GM13976 (cell line): ENCODE measurements at places on chromosomes 16 and 17.

- no peak for DNase-seq
Measured at GRCh38 chr17:75765981-75766380, 989 bp upstream of the GALK1 start.

GRCh38 chr17:16122697-16123434, 92.5 kb downstream of the NCOR1 start:
- no peak for DNase-seq

DNA sequence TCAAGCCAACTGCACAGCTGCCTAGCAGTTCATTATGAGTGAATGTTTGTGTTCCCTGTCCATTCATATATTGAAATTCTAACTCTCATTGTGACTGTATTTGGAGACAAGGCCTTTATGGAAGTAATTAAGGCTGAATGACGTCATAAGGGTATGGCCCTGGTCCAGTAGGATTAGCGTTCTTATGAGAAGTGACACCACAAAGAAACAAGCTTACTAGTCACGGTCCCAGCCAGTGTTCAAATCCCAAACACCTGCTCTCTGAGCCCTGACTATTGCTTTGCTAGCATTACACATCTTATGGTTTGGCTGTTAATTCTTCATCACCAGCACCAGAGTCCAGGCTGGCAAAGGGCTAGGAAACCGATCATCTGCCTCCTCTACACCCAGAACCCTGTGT, 2.2 kb downstream of the ZNF668 start:
- no peak for DNase-seq

GRCh38 chr17:17729620-17730249, 48.5 kb downstream of the RAI1 start:
- DNase-seq, result peak; percentile 79

DNA sequence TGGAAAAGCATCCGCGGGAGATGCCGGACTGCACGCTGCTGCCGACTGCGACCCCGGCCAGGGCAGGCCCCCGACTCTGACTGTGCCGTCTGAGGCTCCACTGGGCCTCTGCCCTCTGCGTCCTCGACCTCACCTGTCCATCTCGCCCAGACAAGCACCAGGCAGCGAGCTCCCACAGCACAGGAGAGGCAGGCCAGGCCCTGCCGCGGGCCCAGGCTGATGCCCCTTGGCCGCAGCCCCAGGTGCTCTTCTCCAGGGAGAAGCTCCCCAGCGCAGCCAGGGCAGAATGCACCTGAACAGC, 98.1 kb upstream of the DNAH17 start:
- DNase-seq, result no peak

GRCh38 chr17:48753794-48754499, 25.4 kb upstream of the HOXB13 start:
- DNase-seq, result no peak

DNA sequence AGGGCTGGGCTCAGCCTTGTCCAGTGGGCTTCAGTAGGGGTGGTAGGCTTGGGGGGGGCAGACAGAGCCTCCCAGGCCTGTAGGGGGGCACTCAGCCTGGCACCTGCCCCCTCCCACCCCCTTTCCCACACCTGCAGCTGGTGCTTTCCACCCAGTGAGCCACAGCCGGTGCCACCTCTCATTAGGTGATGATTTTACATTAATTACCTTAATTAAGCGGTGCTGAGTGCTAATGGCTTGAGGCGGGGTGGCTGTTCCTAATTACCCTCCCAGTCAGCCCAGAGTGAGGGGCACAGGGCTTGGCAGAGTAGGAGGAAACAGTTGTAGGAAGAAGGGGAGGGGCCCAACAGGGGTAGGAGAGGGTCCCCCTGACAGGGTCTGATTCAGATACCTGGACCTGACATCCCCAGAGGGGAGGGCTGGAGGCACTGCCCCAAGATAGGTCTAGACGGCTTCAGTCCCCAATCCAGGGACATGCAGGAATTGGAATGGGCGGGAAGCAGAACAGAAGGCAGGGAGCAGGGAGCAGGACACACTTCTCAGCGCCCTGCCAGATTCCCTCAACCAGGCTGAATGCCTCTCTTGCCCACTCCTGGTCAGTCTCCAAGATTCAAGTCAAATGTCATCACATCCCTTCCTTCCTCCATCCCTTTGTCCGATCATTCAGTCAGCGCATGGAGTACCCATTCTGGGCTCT, 26.5 kb upstream of the PHF12 start:
- no peak for DNase-seq

DNA sequence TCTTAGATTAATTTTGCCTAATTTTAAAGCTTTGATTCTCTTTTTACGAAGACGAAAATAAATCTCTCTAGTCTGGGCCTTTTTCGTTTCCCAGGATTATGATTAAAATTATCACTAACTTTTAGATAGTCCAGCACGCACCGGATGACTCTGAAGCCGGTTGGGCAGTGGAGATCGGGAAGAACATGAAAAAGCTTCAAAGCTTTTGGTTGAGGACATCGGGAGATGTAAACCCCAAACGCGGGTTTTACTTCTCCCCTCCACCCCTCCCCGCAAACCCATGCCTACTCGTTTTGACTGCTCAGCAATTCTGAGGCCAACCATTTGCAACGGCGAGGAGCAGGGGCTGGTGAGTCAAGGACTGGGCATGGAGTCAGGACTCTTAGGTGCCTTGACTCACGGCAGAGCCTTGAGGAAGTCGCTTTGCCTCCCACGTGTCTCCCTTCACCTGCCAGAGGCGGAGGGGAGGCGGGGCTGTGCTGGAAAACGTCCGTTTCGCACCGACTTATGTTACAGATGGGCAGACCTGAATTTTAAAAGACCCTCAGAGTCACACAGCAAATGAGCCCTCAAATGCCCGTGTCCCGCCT, 989 bp upstream of the DUSP14 start:
- DNase-seq, result peak; percentile 59

GRCh38 chr17:17416400-17417360, 60.1 kb upstream of the MED9 start:
- DNase-seq, result no peak

DNA sequence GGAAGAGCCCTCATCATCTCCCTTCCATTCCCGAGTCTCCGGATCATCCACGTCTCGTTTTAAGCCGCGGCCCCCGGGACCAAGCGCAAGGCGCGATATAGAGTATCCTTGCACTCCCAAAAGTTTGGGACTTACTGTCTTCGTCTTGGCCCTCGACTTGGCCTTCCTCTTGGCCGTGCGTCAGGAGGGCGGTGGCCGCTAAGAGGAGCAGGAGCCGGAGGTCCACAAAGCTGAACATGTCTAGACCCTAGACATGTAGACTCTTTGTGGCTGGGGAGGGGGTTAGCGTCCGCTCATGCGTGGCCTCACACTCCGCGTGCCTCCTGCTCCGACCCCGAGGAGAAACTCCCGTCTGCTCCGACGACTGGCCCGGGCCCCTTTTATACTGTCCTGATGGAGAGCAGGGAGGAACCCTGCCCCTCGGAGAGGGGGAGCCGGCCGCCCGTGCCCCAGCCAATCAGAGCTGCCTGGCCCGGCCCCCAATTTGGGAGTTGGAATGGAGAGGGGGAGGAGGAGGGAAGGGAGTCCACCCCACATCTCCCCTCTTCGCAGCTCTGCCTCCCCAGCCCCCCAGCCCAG, at the start of gene COL1A1:
Gene COL1A1 (minus strand): TSS at position 356 of the 579 bp plus-strand sequence. CDS start 118 bp downstream, at position 238.
- no peak for DNase-seq

DNA sequence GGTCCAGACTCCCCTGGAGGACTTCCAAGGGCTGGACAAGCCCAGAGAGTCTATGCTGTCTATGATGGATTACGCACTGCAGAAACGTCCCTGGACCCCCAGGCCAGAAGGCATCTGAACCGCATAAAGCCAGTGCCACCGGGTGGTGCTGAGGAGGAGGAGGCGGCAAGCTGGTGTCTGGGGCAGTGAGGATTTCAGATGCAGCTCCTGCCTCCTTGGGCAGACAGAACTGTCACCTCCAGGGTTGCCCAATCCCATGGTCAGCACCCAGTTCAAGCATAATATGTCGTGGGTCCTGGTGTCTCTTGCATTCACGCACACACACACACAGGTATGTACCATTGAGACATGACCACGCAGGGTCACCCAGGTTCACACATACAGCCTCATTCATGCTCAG, 25.6 kb downstream of the RAP1GAP2 start:
- no peak for DNase-seq
